ENCODE measurements at places on chromosomes 2 and 18.
A peak's percentile ranks its signal among the peaks of the same experiment; 100 is the strongest.

GRCh38 chr2:62382757-62383156 is 123.2 kb downstream of the TMEM17 start:
- no peaks in the 10 kb centered on the region for H3K36me3 ChIP-seq
- DNase-seq, result no peak
- H3K27me3 ChIP-seq, result peaks cover 2% of the 10 kb centered on the region
- no peak overlapping the region for H3K4me3 ChIP-seq

- H3K27ac ChIP-seq, result no peak overlapping the region
- no peaks in the 10 kb centered on the region for H3K36me3 ChIP-seq
- H3K27me3 ChIP-seq, result no peaks in the 10 kb centered on the region
- H3K4me3 ChIP-seq, result no peak overlapping the region
- H3K4me1 ChIP-seq, result no peaks in the 10 kb centered on the region
Measured at GRCh38 chr2:76197842-76198448, 487.2 kb upstream of the GCFC2 start.

DNA sequence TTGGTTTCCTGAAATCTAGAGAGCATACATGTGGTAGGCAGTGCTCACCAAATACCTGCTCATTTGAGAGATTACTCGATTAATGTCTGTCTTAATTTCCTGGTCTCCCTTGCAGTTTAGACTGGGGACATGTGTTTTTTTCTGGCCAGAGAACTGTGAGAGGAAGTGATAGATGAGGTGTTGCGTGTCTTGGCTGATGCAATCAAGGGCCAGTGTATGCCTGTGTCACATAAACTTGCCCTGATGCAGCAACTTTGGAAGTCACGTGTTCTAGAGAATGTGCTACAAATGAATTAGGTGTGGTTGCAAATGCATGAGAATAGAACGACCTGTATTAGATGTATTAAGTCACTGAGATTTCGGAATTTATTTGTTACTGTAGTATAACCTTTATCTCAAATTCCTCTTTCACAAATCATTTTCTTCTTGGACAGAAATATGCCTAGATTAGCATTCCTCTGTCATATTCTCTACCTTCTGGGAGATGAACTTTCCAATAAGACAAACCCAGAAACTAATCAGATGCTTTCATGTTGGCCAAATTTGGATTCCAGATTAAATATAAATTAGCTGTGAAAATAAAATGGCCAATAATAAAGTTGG is 9.9 kb upstream of the IL1A start:
- H3K4me1 ChIP-seq, result peaks cover 18% of the 10 kb centered on the region
- no peaks in the 10 kb centered on the region for H3K27me3 ChIP-seq
- H3K27ac ChIP-seq, result peak overlapping the region; percentile 6

DNA sequence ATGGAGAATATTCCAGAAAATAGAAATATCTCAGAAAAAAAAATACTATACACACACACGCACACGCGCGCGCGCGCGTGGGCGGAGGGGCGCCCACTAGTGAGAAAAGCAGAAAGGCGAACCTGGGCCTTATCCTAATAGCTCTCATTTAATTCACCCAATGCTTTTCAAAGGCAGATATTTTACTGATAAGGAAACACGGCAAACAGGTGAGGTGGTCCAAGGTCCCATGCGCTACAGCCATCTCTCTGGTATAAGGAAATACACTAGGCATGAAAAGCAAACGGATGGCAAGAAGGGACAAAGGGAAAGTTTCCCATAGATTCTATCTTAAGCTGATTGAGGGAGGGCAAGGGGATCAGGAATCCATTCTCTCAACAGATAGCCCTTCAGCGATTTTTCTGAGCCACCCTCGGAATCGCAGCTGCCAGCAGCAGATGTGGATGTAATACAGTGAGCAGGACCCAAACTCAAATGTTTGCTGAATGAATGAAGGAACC is 136.7 kb downstream of the TMEM247 start:
- H3K4me3 ChIP-seq, result peak overlapping the region; percentile 96
- H3K4me1 ChIP-seq, result peaks cover 20% of the 10 kb centered on the region
- peak; percentile 31 for DNase-seq
- peaks cover 16% of the 10 kb centered on the region for H3K36me3 ChIP-seq

GRCh38 chr18:62437235-62438017 is 85.4 kb upstream of the ZCCHC2 start:
- no peak overlapping the region for H3K4me3 ChIP-seq
- DNase-seq, result no peak
- H3K27me3 ChIP-seq, result peaks cover 7% of the 10 kb centered on the region
- no peak overlapping the region for H3K27ac ChIP-seq
- H3K4me1 ChIP-seq, result no peaks in the 10 kb centered on the region

GRCh38 chr18:45680066-45680690 is 43.8 kb upstream of the SLC14A1 start:
- DNase-seq, result no peak
- no peaks in the 10 kb centered on the region for H3K36me3 ChIP-seq
- H3K27me3 ChIP-seq, result peaks cover 16% of the 10 kb centered on the region

- peak; percentile 82 for DNase-seq
- peaks cover 17% of the 10 kb centered on the region for H3K36me3 ChIP-seq
- peaks cover 63% of the 10 kb centered on the region for H3K4me1 ChIP-seq
- peak overlapping the region; percentile 93 for H3K27ac ChIP-seq
Measured at GRCh38 chr2:8514796-8515758, 166.8 kb upstream of the ID2 start.

GRCh38 chr2:171325886-171326585 is 107.8 kb downstream of the METTL8 start:
- H3K4me1 ChIP-seq, result peaks cover 54% of the 10 kb centered on the region
- peaks cover 43% of the 10 kb centered on the region for H3K36me3 ChIP-seq
- H3K4me3 ChIP-seq, result peak overlapping the region; percentile 35
- H3K27ac ChIP-seq, result peak overlapping the region; percentile 93
- no peaks in the 10 kb centered on the region for H3K27me3 ChIP-seq

GRCh38 chr2:159711562-159712142 is 654 bp upstream of the MARCHF7 start:
- peaks cover 42% of the 10 kb centered on the region for H3K36me3 ChIP-seq
- no peak for DNase-seq
- H3K4me3 ChIP-seq, result peak overlapping the region; percentile 98
- H3K4me1 ChIP-seq, result peaks cover 35% of the 10 kb centered on the region
- H3K27ac ChIP-seq, result peak overlapping the region; percentile 92
- H3K27me3 ChIP-seq, result no peaks in the 10 kb centered on the region

DNA sequence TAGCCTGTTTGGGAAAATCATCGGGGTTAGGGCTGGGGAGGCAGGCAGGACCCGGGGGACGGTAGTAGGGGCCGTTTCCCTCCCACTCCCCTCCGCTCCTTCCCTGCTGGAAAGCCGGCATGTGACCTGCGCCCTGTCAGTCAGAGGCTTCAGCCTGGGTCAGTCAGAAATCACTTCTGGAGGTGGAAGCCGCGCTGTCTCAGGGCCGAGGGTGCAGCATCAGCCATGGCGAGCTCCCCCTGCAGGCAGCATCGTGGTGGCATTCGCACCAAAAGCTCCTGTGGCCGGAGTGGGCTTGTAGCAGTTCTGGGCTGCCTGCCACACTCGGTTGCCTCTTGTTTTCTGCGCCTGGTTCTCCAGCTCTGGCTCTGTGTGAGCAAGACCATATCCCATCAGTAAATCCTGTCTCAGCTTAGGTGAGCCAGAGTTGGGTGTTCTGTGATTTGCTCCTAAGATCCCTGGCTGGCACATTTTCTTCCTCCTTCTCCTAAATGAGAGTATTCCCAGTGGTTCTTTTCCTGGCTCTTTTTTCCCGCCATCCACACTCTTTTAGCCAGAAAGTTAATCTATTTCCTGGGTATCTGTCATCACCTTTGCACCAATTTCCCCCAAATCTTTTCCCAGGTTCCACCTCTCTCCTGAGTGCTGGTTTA is 123.9 kb upstream of the CD302 start:
- peak overlapping the region; percentile 1 for H3K4me3 ChIP-seq
- peak overlapping the region; percentile 58 for H3K27ac ChIP-seq
- H3K27me3 ChIP-seq, result peaks cover 20% of the 10 kb centered on the region
- no peaks in the 10 kb centered on the region for H3K36me3 ChIP-seq
- H3K4me1 ChIP-seq, result peaks cover 41% of the 10 kb centered on the region
- DNase-seq, result peak; percentile 91

DNA sequence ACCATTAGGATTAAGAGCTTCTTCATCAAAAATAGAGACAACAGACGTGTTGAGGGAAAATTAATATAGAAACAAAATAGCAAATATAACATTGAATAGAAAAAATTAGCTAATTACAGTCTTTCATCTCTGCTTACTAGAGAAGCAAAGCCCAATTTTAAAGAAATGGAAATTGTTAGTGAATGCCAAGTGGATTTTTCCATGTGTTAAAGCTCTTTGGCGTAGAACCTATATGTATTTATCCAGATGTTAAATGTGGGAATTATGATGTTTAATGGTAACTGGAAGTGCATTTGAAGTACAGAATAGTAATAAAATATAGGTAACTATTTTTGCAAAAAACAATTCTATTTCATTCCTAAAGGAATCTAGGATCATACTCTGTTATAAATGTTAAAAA is 212.0 kb upstream of the COL3A1 start:
- no peak overlapping the region for H3K27ac ChIP-seq
- no peaks in the 10 kb centered on the region for H3K4me1 ChIP-seq
- no peaks in the 10 kb centered on the region for H3K27me3 ChIP-seq

DNA sequence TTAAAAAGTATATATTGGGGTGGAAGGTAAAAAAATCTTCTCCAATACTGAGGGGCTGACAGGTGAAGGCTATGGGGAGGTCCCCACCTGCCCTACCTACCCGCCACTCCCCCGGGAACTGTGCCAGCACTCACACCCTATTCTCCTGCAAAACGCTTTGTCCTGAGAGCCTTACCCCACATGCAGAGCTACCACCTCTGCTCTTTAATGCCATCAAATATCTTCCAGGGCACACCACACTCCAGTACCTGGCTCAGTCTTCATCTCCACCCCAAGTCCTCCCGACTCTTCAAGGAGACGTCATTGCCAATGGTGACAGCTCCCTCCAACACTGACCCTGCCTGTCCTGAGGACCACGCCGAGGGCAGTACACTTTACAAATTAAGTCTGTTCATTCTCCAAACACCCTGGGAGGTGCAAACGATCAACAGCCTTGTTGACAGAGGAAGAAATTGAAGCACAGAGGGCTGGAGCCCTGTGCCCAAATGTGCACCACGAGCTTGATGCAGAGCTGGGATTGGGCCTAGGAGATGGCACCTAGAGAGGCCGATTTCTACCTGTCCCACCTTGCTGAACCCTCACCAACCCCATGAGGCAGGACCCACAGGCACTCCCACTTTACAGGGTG is 6.0 kb upstream of the GPR55 start:
- H3K27ac ChIP-seq, result no peak overlapping the region
- H3K4me1 ChIP-seq, result peaks cover 18% of the 10 kb centered on the region
- no peak overlapping the region for H3K4me3 ChIP-seq
- no peak for DNase-seq
- peaks cover 10% of the 10 kb centered on the region for H3K27me3 ChIP-seq

GRCh38 chr2:201918616-201919307 is 112.4 kb downstream of the CDK15 start:
- no peak overlapping the region for H3K27ac ChIP-seq
- no peaks in the 10 kb centered on the region for H3K27me3 ChIP-seq
- no peak for DNase-seq

DNA sequence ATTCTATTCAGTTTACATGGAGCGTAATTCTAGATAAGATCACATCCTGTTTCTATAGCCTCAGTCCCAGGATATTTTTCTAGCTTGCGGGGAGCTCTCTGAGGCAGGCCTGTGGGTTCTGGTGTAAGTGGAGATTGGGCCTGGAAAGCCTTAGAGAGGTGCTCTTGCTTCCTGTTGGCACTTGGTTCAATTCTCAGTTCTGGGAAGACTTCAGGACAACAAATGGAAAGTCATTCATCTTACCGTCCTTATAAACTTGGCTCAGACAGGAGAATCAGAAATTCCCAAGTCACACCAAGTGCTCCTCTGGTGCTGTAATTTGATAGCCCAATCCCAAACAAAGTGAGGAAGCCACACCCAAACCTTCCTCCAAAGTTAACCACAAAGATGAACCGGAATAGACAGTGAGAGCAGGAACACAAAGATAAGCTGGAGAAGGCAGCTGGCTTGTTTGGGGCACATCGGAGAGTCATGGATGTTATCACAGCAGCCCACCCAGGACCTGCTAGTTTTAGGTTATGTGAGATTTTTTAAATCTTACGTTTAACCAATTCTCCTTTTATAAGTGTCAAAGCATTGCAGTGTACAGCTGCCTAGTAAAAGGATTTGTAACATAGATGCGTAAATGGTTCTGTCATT is 144.3 kb upstream of the MAP3K20 start:
- H3K27me3 ChIP-seq, result peaks cover 6% of the 10 kb centered on the region
- H3K4me1 ChIP-seq, result peaks cover 5% of the 10 kb centered on the region
- no peak for DNase-seq

DNA sequence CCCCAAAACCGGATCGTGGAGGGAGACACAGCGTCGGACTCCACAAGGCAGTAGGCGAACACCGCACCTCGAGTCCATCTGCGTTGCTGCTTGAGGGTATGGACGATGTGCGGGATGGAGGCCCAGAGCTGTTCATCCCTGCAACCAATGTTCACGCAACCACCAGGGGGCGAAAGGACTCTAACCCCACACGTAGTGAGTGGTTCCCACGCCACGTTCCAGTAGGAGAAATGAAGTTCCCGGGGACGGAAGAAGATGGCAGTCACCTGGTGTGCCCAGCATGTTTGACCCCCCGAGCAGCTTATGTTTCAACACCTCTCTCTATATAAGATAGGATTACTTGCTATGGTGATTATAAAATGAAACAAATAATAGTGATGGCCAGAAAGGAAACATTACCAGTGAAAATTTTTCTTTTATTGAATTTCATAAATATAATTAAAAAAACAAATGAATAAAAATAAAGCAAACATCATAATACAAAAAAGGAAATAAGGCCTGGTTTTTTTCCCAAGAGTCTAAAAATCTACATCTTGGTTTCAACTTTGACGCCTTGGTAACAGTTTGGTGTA is 184.3 kb downstream of the SH3BP4 start:
- no peaks in the 10 kb centered on the region for H3K36me3 ChIP-seq
- no peak overlapping the region for H3K4me3 ChIP-seq
- peak; percentile 75 for DNase-seq
- peaks cover 18% of the 10 kb centered on the region for H3K27me3 ChIP-seq
- H3K27ac ChIP-seq, result no peak overlapping the region
- peaks cover 2% of the 10 kb centered on the region for H3K4me1 ChIP-seq

DNA sequence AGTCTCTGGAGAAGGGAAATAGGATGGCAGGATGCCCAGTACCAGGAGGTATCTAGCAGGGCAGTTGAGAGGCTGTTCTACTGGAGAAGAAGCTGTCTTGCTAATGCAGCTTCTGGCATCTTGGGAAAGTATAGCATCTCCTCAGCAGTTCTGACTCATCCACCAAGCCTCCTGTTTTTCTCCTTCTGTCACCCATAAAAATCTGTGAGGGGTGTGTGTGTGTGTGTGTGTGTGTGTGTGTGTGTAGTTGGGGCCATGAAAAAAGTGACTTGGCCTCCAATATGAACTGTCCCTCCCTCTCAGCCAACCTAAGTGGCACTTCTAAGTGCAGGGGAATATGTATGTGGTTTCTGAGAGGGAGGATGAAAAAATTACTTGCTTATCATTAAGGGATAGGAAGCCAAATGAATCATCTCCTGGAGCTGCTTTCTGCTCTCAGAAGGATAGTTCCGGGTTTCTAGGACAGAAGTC is 83.9 kb downstream of the CBLN2 start:
- no peak overlapping the region for H3K4me3 ChIP-seq
- H3K36me3 ChIP-seq, result no peaks in the 10 kb centered on the region
- no peak overlapping the region for H3K27ac ChIP-seq
- no peak for DNase-seq
- H3K27me3 ChIP-seq, result no peaks in the 10 kb centered on the region

Measured in activated CD4-positive, alpha-beta T cell treated with anti-CD3 and anti-CD28 coated beads for 36 hours (primary cell).